ENCODE measurements at places on chromosomes 1 and 21.

GRCh38 chr1:198880397-198880796 is 241.6 kb downstream of the PTPRC start:
- DNase-seq, result no peak

DNA sequence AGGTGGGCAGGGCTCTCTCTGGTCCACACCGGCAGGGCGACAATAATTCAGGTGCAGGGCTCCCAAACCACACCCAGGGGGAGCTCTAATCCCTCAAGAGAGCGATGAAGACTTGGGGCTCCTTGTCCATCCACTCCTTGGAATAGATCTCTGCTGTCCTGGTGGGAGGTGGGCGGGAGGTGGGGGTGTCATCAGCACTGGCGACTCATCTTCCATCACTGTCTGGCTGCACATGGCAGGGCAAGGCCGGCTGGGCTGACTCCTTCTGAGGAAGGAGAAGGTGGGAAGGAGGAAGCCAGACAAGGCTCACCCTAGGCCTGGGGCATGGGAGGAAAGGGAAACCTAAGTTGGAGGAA is 29.3 kb downstream of the TNNT2 start:
- DNase-seq, result no peak

DNA sequence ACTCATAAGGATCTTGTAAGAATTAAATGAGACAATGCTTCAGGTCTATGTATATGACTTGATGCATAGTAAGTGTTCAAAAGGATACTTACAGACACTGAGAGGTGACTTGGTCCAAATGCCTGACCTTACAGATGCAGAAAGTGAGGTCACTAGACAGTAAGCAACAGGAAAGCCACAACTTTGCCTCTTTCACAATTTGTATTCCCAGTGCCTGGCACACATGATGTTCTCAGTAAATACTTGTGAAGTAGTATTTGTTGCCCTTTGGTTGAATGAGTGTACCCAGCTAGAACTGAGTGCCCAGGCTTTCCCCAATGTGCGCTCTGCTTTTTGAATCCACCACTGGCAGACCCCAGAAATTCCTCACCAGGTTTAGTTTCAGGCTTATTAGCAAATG is 105.1 kb downstream of the BEND5 start:
- no peak for DNase-seq

GRCh38 chr1:76082062-76082461 is 7.5 kb downstream of the ST6GALNAC3 start:
- DNase-seq, result no peak

GRCh38 chr1:42933610-42934491 is 24.8 kb downstream of the SLC2A1 start:
- DNase-seq, result no peak

DNA sequence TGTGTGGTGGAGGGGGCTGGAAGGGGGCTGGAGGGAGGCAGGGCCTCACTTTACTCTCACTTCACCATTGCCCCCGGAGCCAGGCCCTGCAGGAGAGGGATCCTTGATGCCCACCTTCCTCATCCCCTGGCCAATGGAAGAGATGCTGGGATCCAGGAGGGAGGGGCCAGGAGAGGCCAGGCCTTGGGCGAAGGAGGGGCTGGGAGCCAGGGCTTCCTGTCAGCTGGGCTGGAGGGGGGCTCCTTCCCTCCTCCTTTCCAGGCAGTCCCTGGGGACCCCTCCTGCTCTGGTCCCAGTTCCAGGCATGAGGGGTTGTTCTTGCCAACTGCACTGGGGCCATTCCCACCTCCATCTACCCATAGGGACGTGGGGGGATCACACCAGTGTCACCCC is 5.7 kb downstream of the AHDC1 start:
- DNase-seq, result no peak

- no peak for DNase-seq
Observed at GRCh38 chr1:16239972-16240491, 3.0 kb upstream of the CPLANE2 start.

GRCh38 chr1:67584938-67585337 is 100.1 kb upstream of the GADD45A start:
- DNase-seq, result no peak

DNA sequence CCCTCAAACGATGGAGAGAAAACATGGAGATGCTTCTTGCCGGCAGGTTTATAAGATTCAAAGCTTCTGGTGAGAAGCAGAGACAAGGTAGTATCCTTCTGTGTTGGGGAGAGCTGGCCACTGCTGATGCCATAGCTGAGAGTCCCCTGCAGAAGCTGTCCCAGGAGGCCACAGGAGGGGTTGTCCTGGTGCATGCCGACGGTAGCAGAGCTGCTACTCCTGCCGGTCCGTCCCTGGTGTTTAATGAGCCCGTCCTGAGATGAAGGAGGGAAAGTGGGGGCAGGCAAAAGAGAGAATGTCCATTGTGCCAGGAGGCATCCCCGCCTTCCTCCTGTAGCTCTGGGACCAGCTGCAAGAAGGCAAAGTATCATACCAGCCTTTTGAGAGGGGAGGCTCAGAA is 10.4 kb upstream of the C2CD2 start:
- no peak for DNase-seq

- no peak for DNase-seq
Observed at GRCh38 chr1:118788463-118788862, 199.7 kb downstream of the TBX15 start.

DNA sequence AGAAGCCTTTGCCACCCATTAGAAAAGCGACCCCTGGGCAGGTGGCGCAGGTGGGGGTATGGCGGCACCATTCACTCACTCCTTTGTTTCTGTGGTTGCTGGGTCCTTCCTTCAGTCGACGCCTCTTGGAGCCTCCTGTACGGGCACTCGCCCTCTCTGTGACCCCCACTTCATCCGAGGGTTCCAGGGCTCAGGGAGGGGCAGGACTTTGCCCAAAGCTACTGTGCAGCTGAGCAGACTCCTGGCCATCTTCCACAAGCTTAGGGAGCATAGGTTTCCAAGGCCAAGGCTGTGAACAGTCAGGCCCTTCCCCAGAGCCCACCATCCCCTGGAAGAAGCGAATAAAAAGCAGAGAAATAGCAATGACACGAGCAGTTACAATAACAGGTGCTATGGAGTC is 190.7 kb upstream of the ARHGEF16 start:
- no peak for DNase-seq

- DNase-seq, result peak; percentile 39
Observed at GRCh38 chr1:150110116-150110515, 39.6 kb upstream of the PLEKHO1 start.

Data from CD4-positive, alpha-beta T cell treated with Interleukin-21 for 1 hour (primary cell).